ENCODE measurements at places on chromosomes 1 and 21. TPM values are rescaled to one million over a fixed set of nuclear protein-coding genes. Genes with fewer than 3 reads are reported as not detected.

DNA sequence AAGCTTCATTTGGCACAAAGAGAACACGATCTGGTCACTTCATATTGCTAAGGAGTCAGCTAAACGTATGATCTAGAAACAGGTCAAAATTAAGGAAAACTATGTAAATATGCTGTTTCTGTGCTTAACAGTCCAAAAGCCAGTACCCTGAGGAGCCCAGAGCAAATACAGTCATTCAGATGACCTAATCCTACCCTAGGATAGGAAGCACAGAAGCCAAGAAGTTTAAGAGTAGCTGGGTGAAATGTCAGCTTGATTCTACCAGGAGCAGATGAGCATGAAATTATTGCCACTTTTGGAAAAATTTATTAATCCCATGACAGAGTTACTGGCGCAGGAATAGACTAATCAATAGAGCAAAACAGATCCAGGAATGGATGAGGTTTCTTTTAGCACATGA lies 18.3 kb downstream of the SORT1 start:
- DNase-seq = no peak

- no peak for DNase-seq
These were observed 132.8 kb downstream of the GLIS1 start for GRCh38 chr1:53606197-53606596.

DNA sequence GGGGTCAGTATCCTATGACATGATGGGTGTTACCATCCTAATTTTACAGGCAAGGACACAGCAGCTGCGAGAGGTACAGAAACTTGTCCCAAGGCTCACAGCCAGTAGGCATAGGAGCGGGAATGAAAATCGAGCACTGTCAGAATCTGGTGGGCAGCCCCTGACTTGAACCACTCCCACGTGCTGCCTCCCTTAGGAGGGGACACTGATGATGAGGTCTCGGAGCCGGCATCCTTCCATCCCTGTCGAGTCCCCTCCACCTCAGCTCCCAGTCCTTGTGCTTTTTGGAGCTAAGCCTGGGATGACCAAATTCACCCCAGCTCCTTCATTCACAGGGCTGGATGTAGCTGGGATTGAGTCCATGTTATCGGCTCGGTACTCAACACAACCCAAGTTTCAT lies 49.0 kb downstream of the B3GALT5 start:
- no peak for DNase-seq

The SERPINC1 gene
- total RNA-seq = not detected

The GIPC2 gene
- 8.7 TPM for total RNA-seq

The SPRR2A gene
- total RNA-seq = not detected

GRCh38 chr1:6930732-6931300 lies 145.6 kb downstream of the CAMTA1 start:
- DNase-seq = no peak

The PDIK1L gene
- total RNA-seq = 5.9 TPM

GRCh38 chr1:68378296-68379084 lies 71.3 kb downstream of the RPE65 start:
- no peak for DNase-seq
